Stimulated activated naive B cell treated with anti-CD40 and anti-IgM and Interleukin-4, amounts not matched to agents 10 μg/mL and 1 μg/mL and 100 μg/mL, for 72 hours (primary cell): ENCODE measurements at places on chromosomes 2 and 18.

DNA sequence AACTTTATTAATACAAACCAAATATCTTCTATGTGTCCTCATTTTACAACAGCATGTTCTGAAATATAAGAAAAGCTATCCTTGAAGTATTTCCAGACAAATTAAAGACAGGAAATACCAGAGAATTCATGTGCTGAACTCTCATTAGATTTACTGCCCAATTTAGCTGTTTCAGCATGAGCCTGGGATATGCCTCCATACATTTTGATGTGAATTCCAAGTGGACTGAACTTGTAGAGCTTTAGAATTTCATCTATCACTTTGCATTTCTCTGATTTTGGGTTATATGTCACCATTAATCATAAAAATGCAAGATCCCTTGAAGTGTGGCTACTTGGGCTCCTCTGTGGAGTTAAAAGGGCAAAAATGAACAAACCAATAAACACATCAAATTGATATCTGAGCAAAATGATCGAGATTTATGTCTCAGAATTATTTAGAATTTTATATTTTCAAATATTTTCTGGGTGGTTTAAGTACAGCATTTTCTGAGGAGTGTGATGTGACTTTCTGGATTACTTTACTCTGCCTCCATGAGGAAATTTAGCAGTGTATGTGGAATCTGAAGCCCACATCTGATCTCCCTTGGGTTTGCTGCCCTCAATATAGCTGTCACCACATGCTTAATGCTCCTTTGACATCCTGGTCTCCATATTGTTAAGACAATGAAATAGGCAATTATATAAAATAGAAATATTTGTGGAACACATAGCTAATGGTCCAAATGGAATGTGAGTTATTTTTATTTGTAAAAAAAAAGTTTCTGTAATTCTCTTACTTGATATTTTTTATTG is 206.6 kb upstream of the RBMS1 start:
- DNase-seq: no peak

GRCh38 chr2:123512547-123512946 is 512.5 kb upstream of the CNTNAP5 start:
- no peak for DNase-seq

DNA sequence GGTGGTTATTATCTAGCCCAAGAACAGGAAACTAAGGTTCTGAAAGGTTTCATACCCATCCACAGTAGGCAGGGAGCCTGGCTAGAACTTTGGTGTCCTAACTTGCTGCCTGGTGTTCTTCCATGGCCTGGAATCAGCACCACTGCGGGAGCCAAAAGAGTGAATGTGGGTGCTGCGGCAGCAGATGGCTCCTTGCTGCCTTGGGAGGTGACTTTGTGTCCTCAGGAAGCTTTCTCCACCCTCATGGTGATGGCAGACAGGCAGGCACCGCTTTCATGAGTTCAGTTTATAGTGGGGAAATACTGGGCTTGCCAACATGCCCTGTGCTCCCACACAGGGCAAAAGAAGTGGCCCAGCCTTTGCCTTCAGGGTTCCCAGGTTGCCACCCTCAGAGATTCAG is 385.2 kb downstream of the BCL11A start:
- no peak for DNase-seq

DNA sequence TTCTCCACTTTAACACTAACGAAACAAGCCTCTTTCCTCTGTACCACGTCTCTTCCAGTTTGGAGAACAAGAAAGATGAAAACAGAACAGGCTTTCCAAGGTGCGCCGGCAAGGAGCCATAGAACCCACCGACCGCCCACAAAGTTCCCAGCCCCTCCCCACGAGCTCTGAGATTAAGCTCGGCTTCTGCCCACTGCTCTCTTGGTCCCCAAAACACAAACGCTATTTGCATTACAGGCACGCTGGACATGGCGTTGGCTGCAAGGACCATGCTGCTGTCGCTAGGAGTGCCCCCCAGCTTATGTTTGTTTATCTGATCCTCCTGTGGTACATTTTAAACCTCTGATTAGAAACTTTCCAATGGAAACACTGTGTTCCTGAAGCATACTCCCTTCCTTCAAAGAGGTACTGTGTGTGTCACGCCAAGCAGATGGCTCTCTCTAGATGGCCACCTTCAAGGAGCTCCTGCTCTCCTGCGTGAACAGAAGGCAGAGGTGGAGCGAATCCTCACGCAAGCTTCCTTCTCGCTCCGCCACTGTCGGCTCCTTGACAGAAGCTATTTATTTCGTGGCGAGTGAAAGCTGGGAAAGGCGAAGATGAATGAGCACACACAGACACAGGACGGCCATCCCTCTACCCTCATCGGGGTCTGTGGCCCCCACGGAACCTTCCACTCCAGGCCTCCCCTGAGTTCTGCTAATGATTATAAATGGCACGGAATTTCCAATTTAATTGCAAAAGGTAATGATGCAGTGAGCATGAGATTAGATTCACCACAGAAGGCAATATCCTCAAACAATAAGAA is 166.2 kb downstream of the EIPR1 start:
- DNase-seq: no peak

DNA sequence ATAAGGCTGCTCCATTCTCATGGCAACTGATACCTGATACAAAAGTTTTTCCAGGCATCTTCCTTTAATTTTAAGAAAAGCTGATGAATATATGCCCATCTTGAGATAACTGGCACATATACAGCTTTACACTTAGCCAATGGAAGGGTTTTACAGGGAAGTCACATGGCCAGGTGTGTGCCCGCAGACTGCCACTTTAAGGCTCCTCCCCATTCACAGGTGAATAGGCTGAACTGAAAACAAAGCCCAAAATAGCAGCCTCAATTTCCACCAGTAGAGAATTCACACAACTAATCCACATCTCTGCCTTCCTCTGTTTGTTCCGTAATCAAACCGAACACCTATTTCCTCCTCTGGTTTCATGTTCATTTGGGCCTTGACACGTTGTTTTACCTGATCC is 9.8 kb upstream of the ME2 start:
- DNase-seq: no peak

- no peak for DNase-seq
Observed at GRCh38 chr18:2002151-2002550, 569.2 kb downstream of the METTL4 start.
